ENCODE measurements at places on chromosomes 3 and 15. TPM values are rescaled to one million over a fixed set of nuclear protein-coding genes. Genes with fewer than 3 reads are reported as not detected.

PRICKLE2 gene
- 0.05 TPM for total RNA-seq

DNA sequence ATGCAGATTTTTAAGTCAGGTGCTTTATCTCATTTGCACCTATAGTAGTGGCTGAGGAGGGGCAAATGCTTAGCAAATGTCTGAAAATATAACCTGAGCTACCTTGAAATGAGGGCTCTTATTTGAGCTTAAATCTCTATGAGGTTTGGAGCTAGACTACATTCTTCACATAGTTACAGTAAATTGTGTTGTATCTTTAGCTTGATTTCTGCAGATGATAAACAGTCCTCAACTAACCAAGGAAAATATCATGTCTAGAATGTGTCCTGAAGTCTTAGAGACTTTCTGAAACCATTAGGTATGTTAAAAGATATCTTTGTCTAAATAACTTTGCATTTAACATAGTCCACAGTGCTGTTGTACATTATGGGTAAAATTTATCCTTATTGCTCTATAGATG, 127.6 kb downstream of the ATP1B3 start:
- peaks cover 14% of the 10 kb centered on the region for H3K4me1 ChIP-seq
- DNase-seq = no peak
- H3K27ac ChIP-seq = no peak overlapping the region
- no peaks in the 10 kb centered on the region for H3K27me3 ChIP-seq
- no peaks in the 10 kb centered on the region for H3K36me3 ChIP-seq

- no peak overlapping the region for H3K4me3 ChIP-seq
- no peak for DNase-seq
- peaks cover 9% of the 10 kb centered on the region for H3K36me3 ChIP-seq
- peaks cover 13% of the 10 kb centered on the region for H3K4me1 ChIP-seq
- no peak overlapping the region for H3K27ac ChIP-seq
- H3K27me3 ChIP-seq = no peaks in the 10 kb centered on the region
These were observed 6.3 kb downstream of the APPL1 start for GRCh38 chr3:57233799-57234198.

GP9 gene
- total RNA-seq = not detected

DNA sequence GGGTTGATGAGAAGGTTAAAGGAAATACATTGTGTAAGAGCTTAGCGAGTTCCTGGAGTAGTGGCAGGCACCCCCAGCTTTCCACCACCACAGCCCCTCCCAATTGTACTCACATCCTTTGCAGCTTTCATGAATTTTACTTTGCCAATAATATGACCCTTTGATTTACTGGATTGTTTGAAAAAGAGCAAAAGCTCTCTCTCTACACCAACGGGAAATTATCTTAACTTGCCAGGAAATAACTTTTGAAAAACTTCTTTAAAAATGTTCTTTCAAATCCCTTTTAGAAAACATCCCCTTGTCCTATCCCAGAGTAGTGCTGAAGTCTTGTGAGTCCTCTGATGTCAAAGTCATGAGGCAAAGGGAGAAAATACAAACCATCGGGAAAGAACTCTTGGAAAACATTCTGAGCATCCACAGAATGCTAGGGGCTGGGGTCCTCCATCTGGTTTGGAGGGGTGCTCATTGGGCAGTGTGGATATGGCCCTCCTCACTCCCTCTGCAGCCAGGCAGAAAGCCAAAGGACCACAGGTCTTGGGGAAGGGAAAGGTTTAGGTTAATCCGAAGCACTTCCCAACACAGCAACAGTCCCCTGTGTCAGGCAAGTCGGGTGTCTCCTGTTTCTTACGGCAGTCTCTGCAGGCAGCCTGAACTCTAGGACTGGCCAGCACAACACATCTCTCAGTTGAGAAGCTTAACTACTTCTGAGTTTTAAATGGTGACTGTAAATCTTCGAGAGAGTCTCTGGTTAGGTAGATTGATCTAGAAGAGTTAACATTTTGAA, 36.5 kb downstream of the BOC start:
- no peak overlapping the region for H3K4me3 ChIP-seq
- H3K36me3 ChIP-seq = no peaks in the 10 kb centered on the region
- no peaks in the 10 kb centered on the region for H3K4me1 ChIP-seq
- DNase-seq = no peak
- H3K27me3 ChIP-seq = no peaks in the 10 kb centered on the region
- no peak overlapping the region for H3K27ac ChIP-seq

DNA sequence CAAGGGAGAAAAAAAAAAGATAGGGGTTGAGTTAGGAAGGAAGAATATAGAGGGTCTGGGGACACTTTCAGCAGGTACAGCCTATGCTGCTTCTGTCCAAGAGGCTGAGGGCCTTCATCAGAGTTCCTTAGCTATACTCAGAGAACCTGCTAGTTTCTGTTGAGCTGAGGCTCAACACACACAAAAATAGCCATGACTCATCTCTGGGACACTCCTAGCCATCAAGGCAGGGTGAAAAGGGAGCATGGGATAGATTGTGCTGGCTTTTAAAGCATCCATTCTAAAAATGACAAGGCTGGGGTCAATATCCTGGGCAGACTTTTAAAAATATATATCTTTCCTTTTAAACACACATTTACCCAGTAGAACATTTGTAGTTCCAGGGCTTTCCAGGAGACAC, 2.8 kb upstream of the RTP2 start:
- peaks cover 5% of the 10 kb centered on the region for H3K4me1 ChIP-seq
- no peak overlapping the region for H3K27ac ChIP-seq
- H3K36me3 ChIP-seq = no peaks in the 10 kb centered on the region
- DNase-seq = no peak
- no peak overlapping the region for H3K4me3 ChIP-seq

- peaks cover 7% of the 10 kb centered on the region for H3K4me1 ChIP-seq
- H3K4me3 ChIP-seq = no peak overlapping the region
- no peak for DNase-seq
- H3K27ac ChIP-seq = no peak overlapping the region
- H3K27me3 ChIP-seq = peaks cover 4% of the 10 kb centered on the region
These were observed 84.3 kb downstream of the RAB11A start for GRCh38 chr15:65953622-65954021.

GRCh38 chr15:37111427-37111717, 11.0 kb upstream of the MEIS2 start:
- H3K27ac ChIP-seq = no peak overlapping the region
- no peaks in the 10 kb centered on the region for H3K36me3 ChIP-seq
- DNase-seq = no peak
- no peaks in the 10 kb centered on the region for H3K4me1 ChIP-seq
- no peaks in the 10 kb centered on the region for H3K27me3 ChIP-seq
- H3K4me3 ChIP-seq = no peak overlapping the region

DNA sequence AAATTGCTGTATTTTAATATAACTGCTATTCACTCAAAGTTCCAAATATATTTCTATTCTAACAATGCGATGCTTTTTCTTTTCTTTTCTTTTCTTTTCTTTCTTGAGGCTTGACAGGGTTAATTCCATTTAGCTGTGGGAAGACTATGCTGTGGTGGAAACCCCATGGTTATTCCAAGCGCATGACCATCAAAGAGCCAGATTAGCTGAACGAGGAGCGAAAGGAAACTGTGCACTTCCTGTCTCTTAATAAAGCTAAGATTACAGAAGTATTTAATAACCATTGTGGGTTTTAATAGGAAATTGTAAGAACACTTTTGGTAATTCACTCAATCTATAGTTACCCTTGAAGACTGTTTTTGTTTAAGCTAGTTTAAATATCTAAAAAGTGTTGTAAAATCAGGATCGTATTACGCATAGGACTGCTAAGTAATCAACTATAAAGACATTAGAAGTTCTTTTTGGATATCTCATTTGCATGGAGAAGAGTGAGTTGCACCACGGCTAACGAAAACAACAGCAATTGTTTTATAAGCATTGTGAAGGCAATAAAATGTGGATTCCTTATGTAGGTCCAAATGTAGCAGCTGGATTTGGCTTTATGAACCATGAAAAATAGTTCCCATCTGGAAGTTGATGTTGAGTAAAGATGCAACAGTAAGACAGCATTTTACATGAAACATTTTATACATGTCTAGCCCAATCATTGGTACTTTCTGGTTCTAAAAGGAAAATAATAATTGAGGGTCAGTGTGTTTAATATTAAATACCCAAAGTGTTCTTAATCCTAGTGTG, 105.4 kb downstream of the ZIC1 start:
- H3K27ac ChIP-seq = no peak overlapping the region
- H3K4me3 ChIP-seq = no peak overlapping the region
- no peaks in the 10 kb centered on the region for H3K4me1 ChIP-seq
- no peaks in the 10 kb centered on the region for H3K36me3 ChIP-seq
- no peaks in the 10 kb centered on the region for H3K27me3 ChIP-seq
- DNase-seq = no peak

LRTM1 gene
- not detected for total RNA-seq

GRCh38 chr15:36707884-36708435, 128.5 kb downstream of the CDIN1 start:
- no peak overlapping the region for H3K27ac ChIP-seq
- H3K4me1 ChIP-seq = no peaks in the 10 kb centered on the region
- no peak overlapping the region for H3K4me3 ChIP-seq

DNA sequence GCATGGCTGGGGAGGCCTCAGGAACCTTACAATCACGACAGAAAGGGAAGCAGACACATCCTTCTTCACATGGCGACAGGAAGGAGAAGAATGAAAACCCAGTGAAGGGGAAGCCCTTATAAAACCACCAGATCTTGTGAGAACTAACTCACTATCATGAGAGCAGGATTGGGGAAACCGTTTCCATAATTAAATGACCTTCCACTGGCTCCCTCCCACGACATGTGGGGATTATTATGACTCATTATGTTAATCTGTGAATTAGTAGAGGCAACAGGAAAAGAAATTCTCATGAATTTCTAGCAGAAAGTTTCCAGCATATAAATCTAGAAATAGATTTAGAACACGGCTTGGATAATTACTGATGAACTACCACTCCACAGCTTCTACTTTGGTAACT, 937.3 kb downstream of the ROBO1 start:
- no peaks in the 10 kb centered on the region for H3K36me3 ChIP-seq
- no peak for DNase-seq
- H3K4me3 ChIP-seq = no peak overlapping the region
- H3K27me3 ChIP-seq = no peaks in the 10 kb centered on the region
- H3K27ac ChIP-seq = no peak overlapping the region
- no peaks in the 10 kb centered on the region for H3K4me1 ChIP-seq

- no peaks in the 10 kb centered on the region for H3K36me3 ChIP-seq
- DNase-seq = no peak
- H3K27me3 ChIP-seq = no peaks in the 10 kb centered on the region
- H3K4me1 ChIP-seq = peaks cover 8% of the 10 kb centered on the region
These were observed 9.9 kb downstream of the LOXL1 start for GRCh38 chr15:73936181-73936580.

GRCh38 chr3:1664266-1664665, 434.4 kb upstream of the CNTN4 start:
- no peaks in the 10 kb centered on the region for H3K36me3 ChIP-seq
- DNase-seq = no peak
- H3K27ac ChIP-seq = no peak overlapping the region

GRCh38 chr3:100032243-100032642, 82.1 kb downstream of the FILIP1L start:
- DNase-seq = no peak
- H3K36me3 ChIP-seq = no peaks in the 10 kb centered on the region
- H3K27me3 ChIP-seq = no peaks in the 10 kb centered on the region
- no peak overlapping the region for H3K4me3 ChIP-seq
- no peak overlapping the region for H3K27ac ChIP-seq

GRCh38 chr15:59991834-59992233, 12.3 kb upstream of the FOXB1 start:
- peaks cover 41% of the 10 kb centered on the region for H3K27me3 ChIP-seq
- H3K4me3 ChIP-seq = no peak overlapping the region
- H3K36me3 ChIP-seq = no peaks in the 10 kb centered on the region
- H3K27ac ChIP-seq = no peak overlapping the region

C3orf38 gene
- total RNA-seq = 18.6 TPM

Data from HCT116 (cell line).